Cardiac muscle cell (in vitro differentiated cells and primary cell): ENCODE measurements at places on chromosomes 12 and 14. TPM values are rescaled to one million over a fixed set of nuclear protein-coding genes. Genes with fewer than 3 reads are reported as not detected.

The OR6C3 gene
- not detected in 2 replicates for total RNA-seq

The TAS2R30 gene
- total RNA-seq = 1.3 and 4.1 TPM in 2 replicates

The CMKLR1 gene
- not detected in 2 replicates for total RNA-seq

The GDF11 gene
- 53.1 and 54.2 TPM in 2 replicates for total RNA-seq

The SLC39A2 gene
- total RNA-seq = 0.14 TPM in 1 of 2 replicates, not detected in the other

The TMPRSS12 gene
- total RNA-seq = not detected in 2 replicates

The KRT8 gene
- total RNA-seq = 480 and 946 TPM in 2 replicates

The RAB3IP gene
- total RNA-seq = 54.2 and 81.4 TPM in 2 replicates

The RHEBL1 gene
- total RNA-seq = 0.42 and 1.1 TPM in 2 replicates

The CHGA gene
- total RNA-seq = 0.21 TPM in 1 of 2 replicates, not detected in the other
